Omental fat pad (tissue), 4 donors: ENCODE measurements at places on chromosomes 4 and X. TPM values are rescaled to one million over a fixed set of nuclear protein-coding genes. Genes with fewer than 3 reads are reported as not detected.

GRCh38 chr4:52551487-52551886 lies 107.6 kb downstream of the USP46 start:
- DNase-seq, result no peak

GRCh38 chr4:6682862-6683590 lies 10.7 kb upstream of the S100P start:
- DNase-seq, result no peak

DNA sequence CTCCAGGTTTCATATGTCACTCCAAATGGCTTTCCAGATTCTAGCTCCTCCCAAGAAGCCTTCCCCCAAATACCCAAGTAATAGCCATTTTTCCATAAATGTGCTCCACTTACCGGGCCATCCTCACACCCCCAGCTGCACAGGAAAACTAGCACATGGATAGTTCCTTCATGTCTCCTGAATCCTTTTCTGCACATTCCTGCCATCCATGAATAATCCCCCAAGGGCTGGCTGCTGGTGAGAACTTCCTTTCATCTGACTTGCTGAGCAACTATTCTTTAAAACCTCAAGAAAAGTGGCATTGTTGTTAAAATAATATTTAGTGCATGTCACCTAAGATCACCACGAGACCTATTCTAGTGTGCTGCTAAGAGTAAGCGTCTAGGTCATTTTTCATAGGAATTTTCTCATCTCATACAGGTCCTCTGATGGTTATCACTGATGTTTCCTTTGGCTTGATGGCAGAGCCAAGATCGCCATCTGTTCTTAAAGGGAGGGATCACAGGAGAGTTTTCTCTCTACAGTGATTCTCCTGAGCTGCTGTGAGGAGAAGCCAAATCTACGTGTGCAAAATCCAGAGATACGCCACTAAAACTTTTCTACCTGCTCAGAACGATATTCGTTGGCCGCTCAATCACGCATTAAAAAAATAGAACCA lies 71.3 kb downstream of the MAP3K15 start:
- no peak for DNase-seq

DNA sequence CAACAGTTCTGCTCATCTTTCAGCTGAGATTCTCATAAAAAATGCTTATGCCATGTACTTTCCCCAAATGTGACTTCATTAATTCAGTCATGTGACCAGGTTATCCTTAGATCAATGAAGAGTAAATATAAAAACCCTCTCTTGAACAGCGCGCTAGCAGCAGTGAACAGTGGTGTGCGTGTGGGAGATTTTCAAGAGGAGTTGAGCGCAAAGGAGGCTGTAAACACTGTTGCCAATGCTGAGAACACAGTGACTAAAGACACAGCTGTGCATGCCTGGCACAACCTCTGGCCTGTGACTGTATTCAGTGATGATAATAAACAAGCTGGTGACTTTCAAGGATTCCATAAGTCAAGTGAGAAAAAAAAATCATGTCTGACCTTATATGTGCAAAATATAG lies 25.1 kb downstream of the MSX1 start:
- no peak for DNase-seq

GRCh38 chrX:134683351-134684005 lies 25.2 kb upstream of the PLAC1 start:
- DNase-seq, result no peak

DNA sequence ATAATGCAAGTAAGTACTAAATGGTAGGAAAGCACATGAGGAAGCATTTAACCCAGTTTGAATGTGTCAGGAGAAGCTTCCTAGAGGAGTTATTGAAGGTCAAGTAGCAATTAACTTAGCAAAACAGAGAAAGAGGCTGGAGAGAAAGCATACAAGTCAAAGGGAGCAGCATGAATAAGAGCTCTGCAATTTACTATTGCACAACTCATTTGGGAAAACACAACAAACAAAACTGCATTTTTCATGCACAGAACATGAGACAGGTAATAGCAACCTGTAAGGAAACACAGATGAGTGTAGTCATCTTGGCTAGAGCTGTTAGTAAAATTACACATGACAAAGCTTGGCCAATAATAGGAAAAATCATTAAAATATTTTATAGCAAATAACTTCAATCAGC lies 538.1 kb downstream of the PPP4R3C start:
- DNase-seq, result no peak

DNA sequence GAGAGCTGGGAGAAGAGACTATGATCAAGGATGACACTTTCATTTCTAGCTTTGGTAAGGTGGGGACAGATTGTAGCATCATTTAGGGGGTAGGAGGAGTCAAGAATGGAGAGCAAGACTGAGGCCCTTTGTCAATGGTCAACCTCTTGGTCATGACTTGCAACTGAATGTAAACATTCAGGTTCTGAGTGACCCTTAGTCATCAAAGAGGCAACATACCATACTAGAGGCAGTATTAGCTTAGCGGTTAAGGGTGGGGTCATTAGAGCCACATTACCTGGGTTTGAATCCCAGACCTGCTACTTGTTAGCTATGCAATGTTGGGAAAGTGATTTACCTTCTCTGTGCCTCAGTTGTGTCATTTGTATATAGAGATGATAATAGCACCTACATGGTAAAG lies 76.5 kb downstream of the MED28 start:
- no peak for DNase-seq

DNA sequence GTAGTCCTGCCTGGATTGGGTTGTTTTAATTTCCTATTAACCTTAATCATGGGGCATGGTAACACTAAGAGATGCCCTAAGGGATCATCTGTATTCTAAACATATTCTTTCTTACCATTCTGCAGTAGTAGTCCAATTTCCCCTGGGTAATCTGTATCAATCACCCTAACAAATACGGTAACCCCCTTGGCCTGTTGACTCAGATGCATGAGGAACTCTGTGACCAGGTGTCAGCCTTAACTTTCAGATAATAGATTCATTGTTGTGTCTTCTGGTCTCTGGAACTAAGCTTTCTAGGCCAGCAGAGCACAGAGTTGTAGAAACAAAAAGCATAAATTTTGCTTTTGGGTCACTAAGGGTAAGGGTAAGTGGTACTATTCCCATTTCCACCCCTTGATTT lies 13.1 kb upstream of the BANK1 start:
- no peak for DNase-seq

GRCh38 chr4:74661427-74662201 lies 132.7 kb downstream of the BTC start:
- DNase-seq, result no peak

The NPY2R gene
- total RNA-seq, result not detected

The SPIN4 gene
- total RNA-seq, result 1.7 TPM

The ACE2 gene
- 22.1 TPM for total RNA-seq

The IL21 gene
- total RNA-seq, result not detected
